ENCODE measurements at places on chromosomes 6 and 20.

GRCh38 chr6:32047084-32047478 lies 8.9 kb downstream of the CYP21A2 start:
- DNase-seq: no peak

- DNase-seq: no peak
Measured at GRCh38 chr20:24491041-24491756, 21.8 kb downstream of the SYNDIG1 start.

- DNase-seq: no peak
Measured at GRCh38 chr6:17061097-17061496, 40.8 kb upstream of the STMND1 start.

- no peak for DNase-seq
Measured at GRCh38 chr6:35481226-35481625, 13.0 kb downstream of the RPL10A start.

DNA sequence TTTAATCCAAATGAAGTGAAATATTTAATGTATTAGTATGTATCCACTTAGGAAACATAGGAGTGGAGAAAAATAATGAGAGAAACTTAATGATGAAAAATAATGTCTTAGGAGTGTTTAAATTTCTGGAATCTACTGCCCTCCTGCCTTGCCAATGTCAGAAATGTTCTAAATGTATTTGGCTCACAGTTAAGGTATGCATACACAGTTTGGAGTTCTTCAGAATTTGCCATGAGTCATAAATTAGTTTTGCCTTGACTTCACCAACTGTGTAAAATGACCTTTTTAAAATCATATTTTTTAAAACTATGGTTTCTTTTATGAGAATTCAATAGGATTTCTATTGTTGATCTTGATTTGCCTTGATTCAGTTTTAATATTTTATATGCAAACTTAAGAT lies 191.7 kb upstream of the HSF2 start:
- no peak for DNase-seq

DNA sequence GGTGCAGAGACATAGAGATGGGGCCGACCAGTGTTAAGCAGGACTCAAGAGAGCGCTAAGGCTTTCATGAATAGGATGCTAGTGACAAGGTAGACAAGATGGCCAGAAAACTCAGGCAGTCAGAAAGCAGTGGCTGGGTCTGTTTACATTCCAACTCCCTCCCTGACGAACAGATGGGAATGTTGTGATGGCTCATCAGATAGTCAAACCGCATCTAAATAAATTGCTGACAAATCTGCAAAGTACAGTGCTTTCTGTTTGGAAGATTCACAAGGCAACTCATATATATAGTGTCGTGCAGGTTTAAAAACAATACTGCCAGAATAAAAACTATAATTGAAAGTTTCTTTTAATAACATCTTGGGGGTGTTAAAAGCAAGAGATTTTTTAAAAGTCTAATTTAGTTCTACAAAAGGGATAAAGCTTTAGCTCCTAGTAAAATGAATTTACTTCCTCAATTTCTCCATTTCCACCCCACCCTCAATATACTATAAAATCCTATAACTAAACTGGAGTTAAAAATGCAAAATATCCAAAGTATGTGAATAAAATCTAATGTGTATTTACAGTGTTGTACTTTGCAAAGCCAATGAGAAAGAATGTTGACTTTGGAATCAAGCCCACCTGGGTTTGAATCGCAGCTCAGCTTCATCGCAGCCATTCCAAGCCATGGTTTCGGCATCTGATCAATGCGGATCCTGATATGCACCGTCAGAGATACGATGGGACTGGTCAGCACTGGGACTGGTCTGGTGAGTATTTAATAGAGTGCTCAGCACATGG lies 247.3 kb upstream of the PDE10A start:
- no peak for DNase-seq

DNA sequence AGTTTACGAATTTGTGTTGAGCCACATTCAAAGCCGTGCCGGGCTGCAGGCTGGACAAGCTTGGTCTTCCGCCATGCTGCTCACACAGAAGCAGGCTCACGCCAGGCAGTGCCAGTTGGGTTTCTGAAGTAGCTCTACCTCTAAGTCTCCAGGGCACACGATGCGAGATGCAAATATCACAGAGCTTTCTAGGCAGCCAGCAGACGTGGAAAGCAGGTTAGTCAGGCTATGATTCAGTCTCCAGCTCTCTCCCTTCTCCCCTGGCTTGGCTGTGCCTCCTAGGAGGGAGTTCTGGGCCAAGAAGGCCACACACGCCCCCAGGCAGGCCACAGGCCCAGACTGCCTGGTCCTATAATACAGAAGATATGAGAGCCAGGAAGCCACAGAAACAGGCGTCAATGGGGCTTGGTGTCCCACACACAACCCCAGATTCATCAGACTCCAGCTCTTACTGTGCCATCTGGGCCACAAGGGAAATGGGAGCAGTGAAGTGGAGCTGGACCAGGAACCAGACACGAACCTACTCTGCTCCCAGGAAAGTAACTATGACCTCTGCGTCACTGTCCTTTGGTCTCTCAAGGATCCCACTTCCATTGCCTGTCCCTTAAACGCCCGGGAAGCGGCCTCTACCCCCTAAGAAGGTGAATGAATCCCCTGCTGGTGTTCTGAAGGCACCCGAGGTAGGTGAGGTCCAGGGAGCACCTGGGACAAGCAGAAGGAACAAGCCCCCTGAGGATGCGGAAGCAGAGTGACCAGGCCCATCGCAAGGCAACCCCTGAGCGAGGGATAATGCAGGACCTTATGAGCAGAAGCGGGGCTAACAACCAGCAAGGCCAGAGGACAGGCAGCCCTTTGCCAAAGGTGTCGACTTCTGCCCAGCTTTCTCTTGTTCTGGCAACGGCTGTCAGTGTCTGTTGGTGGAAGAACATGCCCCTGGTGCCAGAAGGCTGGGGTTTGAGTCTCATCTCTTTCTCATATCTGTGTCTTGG lies 61.2 kb downstream of the GFOD1 start:
- DNase-seq: no peak

DNA sequence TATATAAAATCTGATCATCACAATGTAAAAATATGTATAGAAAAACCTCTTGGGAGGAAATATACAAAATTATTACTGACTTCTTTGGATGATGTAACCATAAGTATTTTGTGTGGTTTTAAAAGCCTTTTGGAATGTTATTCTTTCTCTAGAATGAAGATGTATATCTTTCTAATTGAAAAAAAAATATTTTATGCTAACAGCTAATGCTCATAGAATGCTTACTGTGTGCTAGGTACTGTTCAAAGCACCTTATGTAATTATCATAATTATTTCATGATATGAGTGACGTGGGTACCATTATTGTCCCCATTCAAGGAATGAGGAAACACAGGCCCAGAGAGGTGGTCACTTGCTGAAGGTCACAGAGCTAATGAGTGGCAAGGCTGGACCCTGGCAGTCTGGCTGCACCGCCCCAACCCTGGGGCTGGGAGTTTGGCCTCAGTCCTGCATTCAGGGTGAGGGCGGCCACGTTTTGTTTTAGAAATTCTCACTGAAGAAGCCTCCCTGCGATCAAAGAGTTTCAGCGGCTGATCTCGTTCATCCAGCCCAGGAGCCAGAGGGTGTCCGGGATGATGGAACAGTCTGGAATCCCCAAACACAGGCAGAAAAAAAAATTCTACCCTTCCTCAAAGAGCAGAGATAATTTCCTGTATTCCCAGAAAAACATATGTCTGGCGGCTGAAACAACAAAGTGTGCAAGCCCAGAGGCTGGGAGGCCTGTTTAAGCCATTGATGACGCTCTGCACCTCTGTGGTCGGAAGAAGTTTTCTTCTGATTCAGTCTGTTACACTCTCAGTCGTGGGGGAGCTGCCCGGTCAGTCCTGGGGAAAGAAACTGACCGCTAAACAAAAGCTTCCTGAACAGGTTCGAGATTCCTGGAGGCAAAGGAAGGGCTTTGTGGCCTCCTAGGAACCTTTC lies 37.3 kb downstream of the TFEB start:
- DNase-seq: peak; percentile 27

DNA sequence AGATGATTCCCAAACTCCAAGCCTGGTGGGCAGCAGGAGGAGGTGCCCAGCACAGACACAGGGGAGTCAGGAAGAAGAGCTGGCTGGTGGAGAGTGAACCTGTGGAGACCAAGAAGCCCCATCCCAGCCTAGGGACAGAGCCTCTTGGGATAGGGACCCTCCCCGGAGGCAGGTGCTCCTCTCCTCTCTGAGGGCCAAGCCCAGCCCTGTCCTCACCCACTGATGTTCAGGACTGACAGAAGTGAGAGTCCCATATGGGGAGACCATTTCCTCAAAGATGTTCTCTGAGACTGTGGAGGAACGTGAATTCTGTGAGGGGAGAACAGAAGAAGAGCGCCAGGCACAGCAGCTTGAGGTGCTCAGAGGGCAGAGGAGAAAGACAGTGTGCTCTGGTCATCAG lies 2.4 kb upstream of the EBF4 start:
- DNase-seq: no peak

- no peak for DNase-seq
Measured at GRCh38 chr20:24746351-24746685, 202.8 kb upstream of the CST7 start.

DNA sequence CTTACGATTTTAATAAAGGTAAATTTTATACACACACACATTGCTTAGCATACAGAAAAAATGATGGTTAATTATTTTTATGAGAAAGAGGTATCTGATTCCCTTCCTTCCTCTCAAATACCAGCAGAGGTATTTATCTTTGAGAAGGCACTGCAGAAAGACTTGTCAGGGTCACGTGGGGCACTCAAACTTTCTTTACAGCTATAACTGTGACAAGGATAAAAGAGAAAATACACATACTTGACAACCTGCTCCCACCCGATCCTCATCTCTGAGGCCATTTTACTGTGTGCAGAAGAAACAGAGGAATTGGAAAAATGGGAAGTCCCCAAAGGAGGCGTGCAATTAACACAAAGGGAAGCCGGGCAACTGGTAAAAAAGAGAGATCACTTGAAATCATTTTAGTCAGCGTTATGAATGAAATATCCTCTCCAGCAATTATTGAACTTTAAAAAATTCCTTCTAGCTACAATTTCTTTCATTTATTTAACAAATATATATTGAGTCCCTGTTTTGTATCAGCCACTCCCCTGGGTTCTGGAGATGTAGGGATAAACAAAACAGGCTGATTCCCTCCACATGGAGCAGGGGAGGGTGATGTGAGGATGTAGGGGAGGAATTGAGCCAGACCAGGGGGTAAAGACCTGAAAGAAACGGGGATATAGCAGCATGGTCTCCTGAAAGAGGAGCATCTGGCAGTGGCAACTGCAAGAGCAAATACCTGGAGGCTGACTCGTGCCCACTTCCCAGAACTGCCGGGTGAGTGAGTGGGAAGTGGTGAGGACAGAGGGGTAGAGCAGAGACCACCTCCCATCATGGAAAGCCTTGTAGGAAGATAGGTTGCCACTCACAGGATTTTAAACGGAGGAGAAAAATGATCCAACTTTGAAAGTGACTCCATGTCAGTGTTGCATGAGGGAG lies 510.3 kb downstream of the KIF16B start:
- DNase-seq: no peak

DNA sequence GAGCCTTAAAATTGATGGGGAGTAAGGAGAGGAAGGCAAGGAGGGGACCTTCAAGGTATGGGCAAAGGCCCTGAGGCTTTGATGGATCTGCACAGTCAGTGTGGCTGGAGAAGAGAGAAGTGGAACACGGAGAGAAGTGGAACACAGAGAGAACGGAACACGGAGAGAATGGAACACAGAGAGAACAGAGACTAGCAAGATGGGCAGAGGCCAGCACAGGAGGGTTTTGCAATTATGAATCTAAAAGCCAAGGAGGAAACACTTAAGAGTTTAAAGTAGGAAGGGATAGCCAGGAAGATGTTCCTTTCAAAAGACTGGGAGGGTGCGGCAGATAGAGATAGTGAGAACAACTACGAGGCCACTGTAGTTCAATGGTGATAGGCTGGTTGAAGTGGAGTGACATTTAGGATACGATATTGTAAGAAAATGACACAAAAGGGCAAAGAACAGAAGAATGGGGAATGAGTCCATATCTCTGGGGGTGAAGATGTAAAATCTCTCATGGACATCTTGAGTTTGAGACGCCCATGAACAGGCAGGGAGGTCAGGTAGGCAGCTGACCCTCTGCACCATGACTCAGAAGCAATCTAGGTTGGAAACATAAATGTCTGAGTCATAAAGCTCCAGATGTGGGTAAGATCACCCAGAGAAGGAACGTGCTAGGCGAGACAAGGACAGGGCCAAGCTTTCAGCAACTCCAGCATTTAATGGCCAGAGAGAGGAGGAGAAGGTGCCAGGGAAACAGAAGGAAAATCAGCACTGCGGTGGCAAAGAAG lies 25.4 kb downstream of the ZMYND8 start:
- DNase-seq: no peak

DNA sequence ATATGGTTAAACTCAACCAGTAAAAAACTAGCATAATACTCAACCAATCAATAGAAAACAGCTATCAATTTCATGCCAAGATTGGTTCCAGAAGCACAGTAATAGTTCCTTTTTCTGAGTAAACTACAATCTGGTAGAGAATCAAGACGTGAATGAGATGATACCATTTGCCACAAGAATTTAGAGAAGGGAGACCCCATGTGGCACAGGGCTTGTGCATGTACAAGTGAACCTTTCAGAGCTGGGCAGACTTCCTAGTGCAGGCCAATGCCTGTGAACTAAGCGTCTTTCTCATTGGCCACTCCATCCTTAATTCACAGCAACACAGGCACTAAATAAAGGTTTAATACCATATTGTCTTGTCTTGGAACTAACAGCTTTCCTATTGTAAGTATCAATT lies 213.5 kb downstream of the RFPL4B start:
- peak; percentile 43 for DNase-seq

DNA sequence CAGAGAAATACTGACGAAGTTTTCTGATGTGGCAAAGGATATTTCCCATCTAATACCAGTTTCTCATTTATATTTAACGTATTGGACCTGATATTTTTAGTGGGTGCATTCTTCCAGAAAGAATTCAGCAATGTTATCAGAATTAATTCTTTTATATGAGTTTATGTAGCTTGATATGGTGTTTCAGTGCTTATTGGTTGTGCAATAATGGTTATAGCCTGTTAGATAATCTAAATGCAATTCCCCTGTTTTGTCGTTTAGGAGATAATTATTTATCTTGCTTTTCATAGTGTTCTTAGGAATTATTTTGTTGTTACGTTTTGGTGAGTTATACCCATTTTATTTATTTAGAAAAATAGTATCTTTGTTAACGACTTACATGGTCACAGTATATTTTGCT lies 51.4 kb upstream of the TMEM181 start:
- DNase-seq: no peak

GRCh38 chr6:26556263-26557070 lies 18.3 kb downstream of the HMGN4 start:
- DNase-seq: peak; percentile 75

GRCh38 chr6:36641543-36641942 lies 37.0 kb upstream of the CDKN1A start:
- no peak for DNase-seq

DNA sequence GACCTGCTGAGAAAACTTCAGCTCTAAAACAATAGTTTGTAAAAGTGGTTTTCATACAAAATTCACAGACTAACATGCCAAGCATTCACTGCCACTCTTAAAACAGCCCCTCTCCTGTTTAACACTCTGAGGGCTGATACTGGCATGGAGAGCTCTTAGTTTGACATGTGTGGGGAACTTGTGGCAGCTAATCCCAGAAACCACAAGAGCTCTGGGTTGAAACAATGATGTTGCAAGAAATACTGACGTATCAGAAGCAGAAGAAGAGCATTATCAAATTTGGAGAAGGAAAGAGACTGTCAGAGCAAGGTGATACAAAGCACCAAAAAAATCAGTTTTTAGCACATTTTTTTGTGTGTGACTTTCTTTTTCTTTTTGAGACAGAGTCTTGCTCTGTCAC lies 5.1 kb downstream of the BEND3 start:
- DNase-seq: no peak

Data from neural progenitor cell (in vitro differentiated cells).